ENCODE measurements at places on chromosomes 7 and 10.
A peak's percentile ranks its signal among the peaks of the same experiment; 100 is the strongest.

DNA sequence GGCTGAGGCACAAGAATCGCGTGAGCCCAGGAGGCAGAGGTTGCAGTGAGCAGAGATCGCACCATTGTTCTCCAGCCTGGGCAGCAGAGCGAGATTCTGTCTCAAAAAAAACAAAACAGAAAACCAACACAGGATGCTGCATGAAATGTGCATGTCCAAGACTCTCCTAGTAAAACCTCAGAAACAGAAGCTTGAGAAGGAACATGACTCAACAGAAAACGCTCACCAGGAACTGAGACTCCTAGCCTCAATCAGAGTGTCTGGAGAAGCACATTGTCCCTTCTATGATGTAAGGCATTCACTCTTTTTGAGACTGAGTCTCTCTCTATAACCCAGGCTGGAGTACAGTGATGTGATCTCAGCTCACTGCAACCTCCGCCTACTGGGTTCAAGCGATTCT lies 168.3 kb downstream of the MYOF start:
- no peak for DNase-seq

- no peak for DNase-seq
Observed at GRCh38 chr7:831596-832166, 595 bp upstream of the SUN1 start.

DNA sequence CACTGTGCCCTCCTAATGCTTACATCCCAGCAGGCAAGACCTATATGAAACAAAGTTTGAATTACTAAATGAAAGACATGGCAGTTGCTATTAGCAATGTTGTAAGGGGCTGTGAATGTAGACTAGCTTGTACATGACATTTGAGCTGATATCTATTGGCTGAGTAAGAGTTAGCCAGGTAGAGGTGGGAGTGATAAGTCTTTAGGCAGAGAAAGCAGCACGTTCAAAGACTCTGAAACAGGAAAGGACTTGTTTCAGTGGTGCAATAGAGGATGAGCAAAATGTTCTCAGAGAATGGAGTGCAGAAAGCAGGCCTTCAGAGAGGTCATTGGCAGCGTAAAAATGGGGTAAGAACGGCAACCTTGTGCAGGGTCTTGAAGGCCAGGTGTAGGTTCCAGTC lies 687.6 kb downstream of the AUTS2 start:
- DNase-seq = no peak

GRCh38 chr10:46530249-46531186 lies 25.9 kb downstream of the GPRIN2 start:
- DNase-seq = peak; percentile 98

Data from smooth muscle cell of the brain vasculature (primary cell).